GM13977 (cell line): ENCODE measurements at places on chromosomes 12 and 14.

- DNase-seq, result no peak
Measured at GRCh38 chr12:107547389-107547788, 138.2 kb upstream of the PWP1 start.

DNA sequence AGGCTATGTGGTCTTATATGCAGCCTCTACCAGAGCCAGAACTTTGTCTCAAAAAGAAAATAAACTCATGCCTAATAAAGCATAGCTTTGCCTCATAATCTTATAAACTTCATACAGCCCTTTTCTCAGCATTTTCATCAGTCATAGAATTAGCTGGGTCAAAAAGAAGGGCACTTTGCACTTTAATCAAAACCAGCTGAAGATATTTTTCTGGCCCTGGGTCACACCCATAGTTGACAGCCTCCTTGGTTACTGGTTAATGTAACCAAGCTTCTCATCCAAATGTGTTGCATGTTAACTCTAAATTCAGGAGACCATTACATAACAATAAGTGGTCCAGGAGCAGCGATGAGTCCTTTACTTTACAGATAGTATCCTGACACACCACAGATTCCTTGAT, 558.2 kb downstream of the FLRT2 start:
- DNase-seq, result no peak

DNA sequence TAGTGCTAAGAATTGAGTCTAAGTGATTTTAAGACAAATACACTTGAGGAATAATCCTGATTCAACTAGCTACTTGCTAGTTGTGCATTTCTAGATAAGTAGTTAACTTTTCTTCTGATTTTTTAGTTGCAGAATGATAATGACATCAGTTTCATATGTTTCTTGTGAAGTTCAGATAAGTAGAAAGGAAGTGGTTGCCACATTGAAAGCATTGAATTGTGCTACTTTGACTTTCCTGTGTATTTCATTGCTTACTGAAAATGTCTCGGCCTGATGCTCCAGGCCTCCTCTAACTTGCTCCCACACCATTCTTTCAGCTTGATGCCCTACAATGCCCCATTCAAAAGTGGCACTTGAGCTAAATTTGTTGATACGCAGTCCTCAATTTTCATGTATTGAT, 980.0 kb downstream of the TMTC2 start:
- no peak for DNase-seq

GRCh38 chr12:10661338-10661737, 12.5 kb downstream of the STYK1 start:
- no peak for DNase-seq

GRCh38 chr14:76926521-76927251, 100.5 kb downstream of the LRRC74A start:
- peak; percentile 81 for DNase-seq

- DNase-seq, result no peak
Measured at GRCh38 chr14:90487031-90487430, 90.2 kb downstream of the CALM1 start.

DNA sequence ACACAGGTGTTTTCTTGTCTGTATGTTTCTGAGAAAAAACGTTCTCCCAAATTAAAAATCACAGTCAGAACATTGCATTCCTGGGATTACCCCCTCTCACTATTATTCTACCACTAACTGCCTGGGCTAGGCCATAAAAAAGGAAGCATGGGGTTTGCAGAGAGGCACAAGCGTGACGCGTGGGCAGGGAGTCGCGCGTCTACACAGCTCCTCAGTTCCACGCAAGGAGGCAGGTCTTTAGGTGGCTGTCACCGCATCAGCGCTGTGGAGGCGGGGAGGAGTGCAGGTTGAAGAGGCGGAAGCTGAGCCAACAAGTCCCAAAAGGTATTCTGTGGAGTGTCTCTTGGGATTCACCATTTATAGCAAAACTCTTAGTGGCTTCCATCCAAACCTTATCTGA, 109.9 kb downstream of the RIMBP2 start:
- DNase-seq, result no peak

GRCh38 chr14:35964697-35965286, 138.7 kb downstream of the BRMS1L start:
- no peak for DNase-seq

DNA sequence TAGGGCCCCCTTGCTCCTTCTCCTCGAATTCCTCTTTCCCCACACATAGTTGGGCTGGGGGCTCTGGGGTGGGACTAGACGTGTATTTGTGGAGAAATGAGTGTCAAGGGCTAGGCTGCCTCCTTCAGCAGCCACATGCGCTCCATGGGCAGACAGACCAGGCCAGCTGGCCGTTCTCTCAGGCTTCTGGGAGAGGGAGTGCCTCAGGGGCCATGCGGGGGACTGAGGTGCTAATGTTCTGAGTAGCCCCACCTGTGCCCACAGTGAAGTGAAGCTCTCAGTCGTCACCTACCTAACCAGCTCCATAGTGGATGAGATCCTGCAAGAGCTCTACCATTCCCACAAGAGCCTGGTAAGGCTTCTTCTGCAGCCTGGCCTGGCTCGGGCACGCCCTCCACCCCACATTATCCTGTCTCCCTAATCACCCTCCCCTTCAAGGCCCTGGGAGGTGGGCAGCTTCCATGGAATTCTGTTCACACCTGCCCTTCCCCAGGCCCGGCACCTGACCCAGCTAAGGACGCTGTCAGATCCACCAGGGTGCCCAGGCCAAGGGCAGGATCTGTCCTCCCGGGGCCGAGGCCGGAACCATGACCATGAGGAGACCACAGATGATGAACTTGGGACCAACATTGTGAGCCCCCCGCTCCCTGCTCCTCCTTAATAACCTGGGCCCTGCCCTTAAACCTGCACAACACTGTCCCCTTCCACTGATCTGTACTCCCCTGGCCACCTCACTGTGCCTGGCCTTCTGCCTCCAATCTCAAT, 9.0 kb upstream of the CPNE6 start:
- DNase-seq, result no peak

- DNase-seq, result no peak
Measured at GRCh38 chr14:52342849-52343596, 28.9 kb downstream of the PTGER2 start.
